ENCODE measurements at places on chromosomes 3 and 15.

DNA sequence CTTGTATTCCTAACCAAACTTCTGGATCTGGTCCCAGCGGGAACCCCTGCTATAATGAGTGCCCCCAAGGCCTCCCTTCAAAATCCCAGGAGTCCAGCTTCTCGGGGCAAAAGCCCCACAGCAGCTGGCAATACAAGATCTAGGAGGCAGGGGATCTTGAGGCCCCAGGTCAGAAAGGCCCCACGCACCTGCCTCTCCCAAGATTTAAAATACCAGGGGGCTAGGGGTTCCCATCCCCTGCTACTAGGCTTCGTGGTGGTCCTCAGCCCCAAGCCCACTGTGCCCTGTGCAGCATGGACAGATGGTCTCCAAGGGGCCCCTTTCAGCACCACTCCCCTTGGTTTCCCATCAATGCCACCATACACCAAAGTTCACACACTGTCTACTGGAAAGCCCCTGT lies 15.8 kb upstream of the CYP11A1 start:
- DNase-seq = no peak

GRCh38 chr3:189690237-189690636 lies 59.0 kb downstream of the TP63 start:
- DNase-seq = no peak

DNA sequence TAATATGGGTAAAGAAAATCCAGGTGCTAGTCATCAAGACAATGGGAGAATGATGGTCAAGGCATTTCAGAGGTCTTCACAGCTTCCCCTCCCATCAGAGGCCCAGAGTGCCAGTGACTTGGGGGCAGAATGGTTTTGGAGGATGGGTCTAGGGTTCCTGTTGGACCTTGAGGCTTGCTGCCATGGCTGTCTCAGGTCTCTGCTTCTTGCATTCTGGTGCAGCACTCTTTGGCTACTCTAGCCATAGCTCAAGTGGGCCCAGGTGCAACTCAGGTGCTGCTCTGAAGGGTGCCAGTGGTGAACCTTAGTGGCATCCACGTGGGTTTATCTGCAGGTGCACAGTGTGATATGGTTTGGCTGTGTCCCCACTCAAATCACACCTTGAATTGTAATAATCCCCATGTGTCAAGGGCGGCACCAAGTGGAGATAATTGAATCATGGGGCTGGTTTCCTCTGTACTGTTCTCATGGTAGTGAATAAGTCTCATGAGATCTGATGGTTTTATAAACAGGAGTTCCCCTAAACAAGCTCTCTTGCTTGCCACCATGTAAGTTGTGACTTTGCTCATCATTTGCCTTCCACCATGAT lies 48.5 kb upstream of the PEX5L start:
- no peak for DNase-seq

GRCh38 chr3:67349551-67350174 lies 304.7 kb downstream of the SUCLG2 start:
- no peak for DNase-seq

GRCh38 chr15:62109437-62109836 lies 42.7 kb downstream of the C2CD4A start:
- DNase-seq = peak; percentile 7

DNA sequence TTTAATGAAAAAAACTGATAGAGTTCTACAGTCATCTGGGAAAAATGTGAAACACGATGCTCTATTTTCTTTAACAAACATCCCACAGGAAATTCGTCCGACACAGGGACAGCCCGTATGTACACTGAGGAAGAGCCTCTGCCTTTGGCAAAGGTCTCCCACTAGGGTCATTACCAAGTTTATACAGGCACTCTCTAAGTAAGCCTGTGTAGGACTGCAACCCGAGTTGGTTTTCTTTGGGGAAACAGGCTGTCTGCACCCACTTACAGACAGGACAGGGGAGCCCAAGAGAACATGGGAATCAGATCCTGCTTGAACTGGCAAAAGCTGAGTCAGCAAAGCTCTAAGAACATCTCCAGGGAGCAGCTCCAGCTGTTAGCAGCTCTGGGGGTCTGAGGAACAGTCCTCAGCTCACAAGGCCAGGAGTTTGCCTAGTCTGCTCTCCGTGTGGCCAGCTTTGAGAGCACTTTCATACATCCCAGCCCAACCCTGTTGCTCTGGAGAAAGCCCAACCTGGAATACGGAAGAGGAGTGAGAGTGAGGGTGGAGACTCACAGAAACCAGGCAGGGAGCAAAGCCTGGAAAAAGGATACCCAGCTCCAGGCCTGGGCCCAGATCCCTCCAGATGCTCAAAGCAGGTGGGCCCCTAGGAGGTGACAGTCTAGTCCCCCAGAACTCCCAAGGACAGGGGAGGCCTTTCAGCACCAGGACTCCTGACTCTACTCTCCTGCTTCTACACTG lies 1.9 kb downstream of the TBC1D2B start:
- no peak for DNase-seq

- DNase-seq = no peak
Observed at GRCh38 chr3:193716150-193716549, 123.1 kb downstream of the OPA1 start.
